ENCODE measurements at places on chromosomes 2 and 18. TPM values are rescaled to one million over a fixed set of nuclear protein-coding genes. Genes with fewer than 3 reads are reported as not detected.

- no peaks in the 10 kb centered on the region for H3K4me1 ChIP-seq
- no peak overlapping the region for H3K27ac ChIP-seq
- H3K36me3 ChIP-seq, result no peaks in the 10 kb centered on the region
- DNase-seq, result no peak
- H3K4me3 ChIP-seq, result no peak overlapping the region
Observed at GRCh38 chr2:240819126-240819857, 727 bp downstream of the KIF1A start.

- no peak overlapping the region for H3K4me3 ChIP-seq
- H3K27ac ChIP-seq, result no peak overlapping the region
- H3K36me3 ChIP-seq, result peaks cover 10% of the 10 kb centered on the region
Observed at GRCh38 chr18:2662990-2663389, 7.5 kb downstream of the SMCHD1 start.

GRCh38 chr2:118986738-118987137, 44.7 kb downstream of the MARCO start:
- no peaks in the 10 kb centered on the region for H3K4me1 ChIP-seq
- peaks cover 49% of the 10 kb centered on the region for H3K27me3 ChIP-seq
- H3K4me3 ChIP-seq, result no peak overlapping the region
- DNase-seq, result no peak
- no peaks in the 10 kb centered on the region for H3K36me3 ChIP-seq

DNA sequence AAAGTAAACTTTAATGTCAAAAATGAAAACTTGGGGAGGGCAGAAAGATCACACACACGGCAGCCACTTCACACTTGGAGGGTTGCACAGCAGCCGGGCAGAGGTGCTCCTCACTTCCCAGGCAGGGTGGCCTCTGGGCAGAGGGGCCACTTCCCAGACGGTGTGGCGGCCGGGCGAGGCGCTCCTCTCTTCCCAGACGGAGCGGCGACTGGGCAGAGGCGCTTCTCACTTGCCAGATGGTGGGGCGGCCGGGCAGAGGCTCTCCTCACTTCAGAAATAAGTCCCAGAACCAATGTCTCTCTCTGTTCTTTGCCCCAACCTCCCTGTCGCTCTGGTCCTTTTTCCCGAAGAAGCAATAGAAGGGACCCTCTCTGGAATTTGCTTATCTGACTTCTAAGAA, 65.7 kb upstream of the LRPPRC start:
- H3K36me3 ChIP-seq, result no peaks in the 10 kb centered on the region
- no peaks in the 10 kb centered on the region for H3K27me3 ChIP-seq
- no peak for DNase-seq
- no peak overlapping the region for H3K27ac ChIP-seq
- H3K4me1 ChIP-seq, result no peaks in the 10 kb centered on the region
- H3K4me3 ChIP-seq, result no peak overlapping the region

DNA sequence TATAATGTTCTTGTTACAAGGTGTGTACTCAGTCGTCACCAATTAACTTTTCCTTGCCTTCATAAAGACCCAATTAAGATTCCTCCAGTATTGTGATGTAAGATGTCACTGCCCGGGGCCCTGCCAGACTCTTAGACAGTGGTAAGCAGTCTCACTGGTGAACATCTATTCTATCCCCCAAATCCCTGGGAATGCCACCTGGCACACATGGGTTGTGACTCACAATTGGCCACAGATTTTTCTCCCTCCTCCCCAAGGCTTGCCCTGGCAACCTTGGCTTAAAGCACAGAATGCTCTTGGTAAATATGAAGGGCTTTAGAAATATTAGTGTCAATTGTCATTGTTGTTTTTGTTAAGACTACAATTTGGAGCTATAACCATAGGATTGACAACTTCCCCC, 287.9 kb downstream of the ETAA1 start:
- H3K27ac ChIP-seq, result no peak overlapping the region
- DNase-seq, result no peak
- H3K4me3 ChIP-seq, result no peak overlapping the region
- 0 out of 2 replicates have a peak, but pooled peaks cover 10% of the 10 kb centered on the region for H3K27me3 ChIP-seq
- no peaks in the 10 kb centered on the region for H3K4me1 ChIP-seq

DNA sequence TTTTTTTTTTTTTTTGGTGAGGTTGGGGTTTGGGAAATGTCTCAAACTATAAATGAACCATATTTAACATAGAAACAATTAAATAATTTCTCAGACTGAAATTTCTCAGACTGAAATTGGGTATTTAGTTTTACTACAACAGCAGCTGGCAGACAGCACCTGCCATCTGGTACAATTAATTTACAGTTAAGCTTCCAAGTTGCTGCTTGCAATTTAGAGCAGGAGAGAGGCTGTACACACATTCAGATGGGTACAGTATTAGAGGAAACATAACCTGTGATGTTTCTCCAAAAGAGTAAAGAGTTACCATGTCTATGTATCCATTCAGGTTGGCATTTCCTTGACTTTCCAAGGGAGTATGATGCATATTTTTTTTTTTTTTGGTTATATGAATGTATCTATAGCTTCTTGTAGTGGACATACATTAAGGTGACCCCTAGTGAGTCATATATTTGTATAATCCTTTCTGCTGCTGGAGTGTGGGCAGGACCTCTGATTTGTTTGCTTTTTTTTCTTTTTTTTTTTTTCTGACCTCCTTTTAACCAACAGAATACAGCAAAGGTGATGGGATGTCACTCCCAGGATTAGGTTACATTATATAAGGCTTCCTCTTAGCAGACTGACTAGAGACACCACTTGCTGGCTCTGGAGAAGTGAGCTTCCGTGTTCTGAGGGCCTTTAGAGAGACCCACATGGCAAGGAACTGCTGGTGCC, 201.7 kb downstream of the PTH2R start:
- H3K4me1 ChIP-seq, result no peaks in the 10 kb centered on the region
- no peak overlapping the region for H3K4me3 ChIP-seq
- DNase-seq, result no peak

DNA sequence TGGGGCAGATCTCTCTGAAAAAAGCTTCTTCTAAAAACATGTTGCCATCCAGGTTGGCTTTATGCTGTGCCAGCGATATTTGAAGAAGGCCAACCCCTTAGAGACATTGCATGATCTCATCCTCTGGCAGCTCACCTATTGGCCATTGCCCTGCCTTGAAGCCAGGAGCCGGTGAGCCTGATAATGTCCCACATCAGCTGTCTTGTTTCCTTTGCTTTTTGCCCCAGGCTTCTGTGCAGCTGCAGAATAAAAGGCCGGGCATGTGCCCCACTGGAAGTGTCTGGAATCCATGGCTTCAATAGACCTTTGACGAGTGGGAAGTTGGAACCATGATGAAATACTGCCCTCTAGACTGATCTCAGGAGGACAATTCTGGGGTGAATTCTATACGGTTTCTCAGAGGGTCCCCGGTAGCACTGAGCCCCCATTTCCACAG, 523.5 kb upstream of the ZEB2 start:
- no peak for DNase-seq
- no peaks in the 10 kb centered on the region for H3K27me3 ChIP-seq
- no peaks in the 10 kb centered on the region for H3K4me1 ChIP-seq
- H3K27ac ChIP-seq, result no peak overlapping the region
- no peaks in the 10 kb centered on the region for H3K36me3 ChIP-seq

- no peak overlapping the region for H3K27ac ChIP-seq
- no peaks in the 10 kb centered on the region for H3K36me3 ChIP-seq
- peaks cover 3% of the 10 kb centered on the region for H3K27me3 ChIP-seq
- H3K4me3 ChIP-seq, result no peak overlapping the region
- no peaks in the 10 kb centered on the region for H3K4me1 ChIP-seq
Observed at GRCh38 chr18:37251679-37252078, 313.9 kb downstream of the CELF4 start.

DNA sequence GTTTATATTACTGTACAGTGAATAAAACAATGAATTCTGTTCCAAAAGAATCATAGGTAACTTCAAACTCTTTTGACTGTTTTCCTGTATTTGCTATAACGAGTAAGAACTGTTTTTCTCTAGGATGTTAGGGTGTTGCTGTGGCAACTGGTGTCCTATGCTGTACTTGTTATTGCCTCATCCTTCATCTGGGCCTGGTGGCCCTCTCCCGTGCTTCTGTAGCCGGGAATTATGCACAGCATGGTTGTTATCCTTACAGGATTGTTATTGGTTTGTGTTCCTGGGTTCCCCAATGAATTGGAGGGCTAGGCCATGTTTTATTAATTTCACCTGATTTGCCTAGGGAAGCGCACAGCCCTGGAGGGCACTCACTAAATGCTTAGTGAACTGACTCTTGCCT, 279.2 kb downstream of the PTPRM start:
- no peaks in the 10 kb centered on the region for H3K36me3 ChIP-seq
- H3K27ac ChIP-seq, result no peak overlapping the region
- no peaks in the 10 kb centered on the region for H3K27me3 ChIP-seq
- H3K4me3 ChIP-seq, result no peak overlapping the region
- DNase-seq, result no peak

DNA sequence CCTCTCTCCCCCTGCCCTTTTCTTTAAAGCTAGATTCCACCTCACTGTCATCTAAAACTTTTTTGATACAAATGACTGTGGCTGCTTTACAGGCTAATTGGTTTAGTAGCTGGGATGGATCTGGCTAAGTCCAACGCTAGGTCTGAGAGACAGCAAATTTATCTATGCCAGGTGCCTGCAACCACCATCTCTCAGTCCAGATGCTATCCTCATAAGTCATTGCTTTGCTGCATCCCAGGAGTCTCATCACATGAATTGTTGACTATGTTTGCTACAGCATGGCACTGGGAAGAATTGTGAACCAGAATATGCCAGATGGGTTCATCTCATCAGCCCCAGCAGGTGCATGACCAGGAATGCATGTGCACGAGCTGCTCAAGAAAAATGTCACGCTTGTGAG, 100.0 kb upstream of the PID1 start:
- no peaks in the 10 kb centered on the region for H3K36me3 ChIP-seq
- H3K27ac ChIP-seq, result no peak overlapping the region
- H3K4me3 ChIP-seq, result no peak overlapping the region
- no peaks in the 10 kb centered on the region for H3K27me3 ChIP-seq

DNA sequence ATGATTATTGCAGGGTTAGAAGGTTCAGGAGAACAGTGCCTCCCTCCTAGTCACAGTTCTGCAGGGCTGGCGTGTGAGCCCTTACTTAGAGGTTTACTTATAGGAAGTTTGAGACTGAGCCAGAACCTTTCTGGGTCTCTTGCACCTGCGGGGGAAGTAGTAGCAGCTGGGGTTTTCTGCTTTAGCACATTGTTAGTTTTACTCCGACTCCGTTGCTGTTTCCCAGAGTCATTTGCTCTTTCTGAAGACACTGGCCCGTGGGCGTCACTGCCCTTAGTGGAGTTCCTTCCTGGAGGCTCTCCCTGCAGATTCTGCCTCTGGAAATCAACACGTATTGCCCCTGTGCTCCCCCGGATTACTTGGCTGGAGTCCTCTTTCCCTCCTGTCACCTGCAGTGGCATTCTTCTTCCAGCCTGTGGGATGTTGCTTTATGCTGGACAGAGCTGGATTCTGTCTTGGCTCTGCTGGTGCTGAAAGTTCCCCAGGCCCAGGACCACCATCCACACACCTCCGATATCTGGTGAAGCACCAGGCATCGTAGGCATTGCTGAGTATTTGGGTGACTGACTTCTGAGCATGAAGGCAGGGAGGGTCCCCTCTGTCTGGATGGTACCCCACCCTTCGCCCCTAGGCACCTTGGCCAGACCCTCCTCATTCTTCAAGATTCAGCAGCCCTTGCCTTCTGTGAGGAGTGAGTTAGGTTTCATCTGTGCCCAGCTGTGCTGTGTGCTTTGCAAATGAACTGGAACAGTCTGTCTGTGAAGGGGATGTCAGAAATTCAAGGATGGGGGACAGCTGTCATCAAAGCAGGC, 51.7 kb downstream of the AGAP1 start:
- no peaks in the 10 kb centered on the region for H3K4me1 ChIP-seq
- H3K4me3 ChIP-seq, result no peak overlapping the region
- no peaks in the 10 kb centered on the region for H3K27me3 ChIP-seq
- H3K27ac ChIP-seq, result no peak overlapping the region

MTERF4 gene
- total RNA-seq, result 25.5 TPM

SPATA3 gene
- not detected for total RNA-seq

TGFA gene
- total RNA-seq, result 50.1 TPM

MYCN gene
- not detected for total RNA-seq

POLE4 gene
- total RNA-seq, result 25.6 TPM

MTX2 gene
- total RNA-seq, result 38.9 TPM
